Tibial nerve (tissue), 4 donors: ENCODE measurements at places on chromosomes 2 and 18. TPM values are rescaled to one million over a fixed set of nuclear protein-coding genes. Genes with fewer than 3 reads are reported as not detected.

DNA sequence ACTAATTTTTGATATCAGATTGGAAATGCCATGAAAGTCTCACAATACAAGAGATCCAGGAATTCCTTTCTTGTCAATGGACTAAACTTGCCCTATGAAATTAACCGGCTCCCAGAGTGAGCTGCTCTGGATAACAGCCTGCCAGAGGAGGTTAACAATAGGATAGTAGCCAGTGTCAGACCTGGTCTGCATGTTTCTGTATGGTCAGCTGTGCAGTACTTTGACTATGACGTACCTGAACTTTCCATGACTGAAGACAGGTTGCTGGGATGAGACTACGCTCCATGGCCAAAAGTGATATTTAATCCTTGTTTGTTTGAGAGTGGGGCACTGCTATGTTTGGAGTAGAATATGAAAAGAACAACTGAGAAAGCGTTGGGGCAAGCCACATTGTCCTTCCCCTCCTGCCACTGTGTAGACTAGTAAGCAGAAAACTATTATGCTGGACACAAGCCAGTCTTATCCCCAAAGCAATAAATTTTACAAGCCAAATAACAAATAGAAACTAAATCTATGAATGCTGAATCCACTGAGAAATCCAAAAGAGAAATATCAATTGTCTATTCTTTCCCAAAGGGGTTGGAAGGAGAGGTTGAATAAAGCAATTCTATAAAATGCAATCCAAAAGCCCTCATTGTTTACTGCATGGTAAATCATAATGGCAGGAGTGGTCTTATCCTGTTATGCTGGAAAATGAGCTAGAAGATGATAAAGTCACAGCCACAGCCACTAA is 115.5 kb upstream of the CYP26B1 start:
- no peak for DNase-seq
- H3K27me3 ChIP-seq, result no peaks in the 10 kb centered on the region
- peaks cover 9% of the 10 kb centered on the region for H3K4me1 ChIP-seq
- no peak overlapping the region for H3K4me3 ChIP-seq
- no peaks in the 10 kb centered on the region for H3K36me3 ChIP-seq

- H3K27me3 ChIP-seq, result peaks cover 42% of the 10 kb centered on the region
- H3K4me3 ChIP-seq, result peak overlapping the region; percentile 57
- no peak for DNase-seq
Observed at GRCh38 chr18:50558948-50559751, 737 bp upstream of the MAPK4 start.

GRCh38 chr2:46363535-46364170 is 66.4 kb downstream of the EPAS1 start:
- no peak overlapping the region for H3K4me3 ChIP-seq
- DNase-seq, result no peak
- H3K36me3 ChIP-seq, result no peaks in the 10 kb centered on the region
- peak overlapping the region; percentile 28 for H3K27ac ChIP-seq
- no peaks in the 10 kb centered on the region for H3K27me3 ChIP-seq
- H3K4me1 ChIP-seq, result no peaks in the 10 kb centered on the region

DNA sequence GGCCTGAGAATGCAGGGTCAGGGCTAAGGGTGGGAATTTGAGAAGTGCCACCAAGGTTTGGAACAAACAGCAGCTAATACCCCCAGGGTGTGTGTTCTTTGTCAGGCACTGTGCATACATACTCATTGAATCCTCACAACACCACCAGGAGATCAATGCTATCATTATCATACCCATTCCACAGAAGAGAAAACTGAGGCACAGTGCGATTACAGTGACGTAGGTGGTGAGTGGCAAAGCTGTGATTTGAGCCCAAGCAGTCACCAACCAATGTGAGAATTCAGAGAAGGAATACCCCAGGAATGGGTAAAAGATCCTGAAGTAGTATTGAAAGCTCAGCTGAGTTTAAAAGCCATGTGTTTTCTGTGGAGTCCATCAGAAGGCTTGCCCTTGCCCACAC is 281.6 kb upstream of the MGAT5 start:
- DNase-seq, result no peak
- H3K4me1 ChIP-seq, result no peaks in the 10 kb centered on the region
- no peak overlapping the region for H3K27ac ChIP-seq
- no peak overlapping the region for H3K4me3 ChIP-seq
- H3K36me3 ChIP-seq, result no peaks in the 10 kb centered on the region
- no peaks in the 10 kb centered on the region for H3K27me3 ChIP-seq

The CROCC2 gene
- not detected for total RNA-seq

The GPR39 gene
- total RNA-seq, result not detected

The CCDC142 gene
- 43.0 TPM for total RNA-seq
